ENCODE measurements at places on chromosomes 2 and 18.

GRCh38 chr18:3720818-3721545 is 271.0 kb downstream of the TGIF1 start:
- DNase-seq: no peak

- no peak for DNase-seq
These were observed 89.0 kb downstream of the FAM117B start for GRCh38 chr2:202723746-202724145.

GRCh38 chr2:55986700-55987440 is 63.3 kb upstream of the EFEMP1 start:
- DNase-seq: no peak

- no peak for DNase-seq
These were observed 309.3 kb downstream of the ZNF521 start for GRCh38 chr18:25042641-25043051.

- no peak for DNase-seq
These were observed 73.4 kb downstream of the CCDC150 start for GRCh38 chr2:196712867-196713266.

GRCh38 chr2:28702415-28702861 is 49.2 kb upstream of the PPP1CB start:
- no peak for DNase-seq

DNA sequence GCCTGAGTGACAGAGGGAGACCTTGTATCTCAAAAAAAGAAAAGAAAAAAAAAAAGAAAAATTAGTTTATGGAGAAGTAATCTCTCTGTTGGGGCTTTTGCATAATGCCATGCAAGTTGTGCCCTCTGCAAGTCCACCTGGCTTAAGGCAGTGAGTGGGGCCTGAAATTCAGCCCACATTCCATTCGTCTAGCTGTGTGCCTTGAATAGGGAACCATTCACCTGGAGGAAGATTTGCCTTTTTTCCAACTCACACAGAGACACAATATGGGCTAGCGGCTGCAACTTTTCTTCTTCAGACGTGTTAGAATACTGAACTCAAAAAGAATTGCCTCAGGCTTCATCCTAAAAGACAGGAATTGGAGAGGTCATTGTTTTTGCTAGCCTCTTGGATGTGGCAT is 160.0 kb upstream of the STON1 start:
- DNase-seq: no peak

DNA sequence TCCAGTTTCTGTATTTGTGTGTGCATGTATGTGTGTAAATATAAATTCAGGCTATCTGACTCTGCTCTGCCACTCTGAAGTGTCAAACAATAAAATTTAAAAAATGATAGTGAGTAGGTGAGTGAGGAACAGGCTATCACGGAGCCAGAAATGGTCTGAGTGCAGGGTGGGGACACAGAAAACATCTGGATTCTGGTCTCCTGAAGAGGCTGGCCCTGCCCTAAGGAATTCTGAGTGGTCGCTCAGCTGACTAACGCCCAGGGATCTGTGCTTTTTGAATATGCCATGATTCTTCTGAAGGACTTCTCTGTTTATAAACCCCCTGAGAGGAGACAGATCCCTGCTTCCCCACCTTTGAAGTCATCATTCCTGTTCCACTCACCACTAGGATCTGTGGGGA is 353.9 kb upstream of the GYPC start:
- DNase-seq: no peak

GRCh38 chr2:181810823-181811695 is 80.5 kb upstream of the ITPRID2 start:
- DNase-seq: no peak

Measured in NCI-H2107 (cell line).